ENCODE measurements at places on chromosomes 16 and 17.

DNA sequence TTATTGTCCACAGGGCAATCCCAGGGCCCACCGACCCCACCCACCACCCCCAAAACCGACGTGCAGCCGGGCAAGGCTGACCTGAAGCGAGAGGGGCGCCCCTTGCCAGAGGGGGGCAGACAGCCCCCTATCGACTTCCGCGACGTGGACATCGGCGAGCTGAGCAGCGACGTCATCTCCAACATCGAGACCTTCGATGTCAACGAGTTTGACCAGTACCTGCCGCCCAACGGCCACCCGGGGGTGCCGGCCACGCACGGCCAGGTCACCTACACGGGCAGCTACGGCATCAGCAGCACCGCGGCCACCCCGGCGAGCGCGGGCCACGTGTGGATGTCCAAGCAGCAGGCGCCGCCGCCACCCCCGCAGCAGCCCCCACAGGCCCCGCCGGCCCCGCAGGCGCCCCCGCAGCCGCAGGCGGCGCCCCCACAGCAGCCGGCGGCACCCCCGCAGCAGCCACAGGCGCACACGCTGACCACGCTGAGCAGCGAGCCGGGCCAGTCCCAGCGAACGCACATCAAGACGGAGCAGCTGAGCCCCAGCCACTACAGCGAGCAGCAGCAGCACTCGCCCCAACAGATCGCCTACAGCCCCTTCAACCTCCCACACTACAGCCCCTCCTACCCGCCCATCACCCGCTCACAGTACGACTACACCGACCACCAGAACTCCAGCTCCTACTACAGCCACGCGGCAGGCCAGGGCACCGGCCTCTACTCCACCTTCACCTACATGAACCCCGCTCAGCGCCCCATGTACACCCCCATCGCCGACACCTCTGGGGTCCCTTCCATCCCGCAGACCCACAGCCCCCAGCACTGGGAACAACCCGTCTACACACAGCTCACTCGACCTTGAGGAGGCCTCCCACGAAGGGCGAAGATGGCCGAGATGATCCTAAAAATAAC lies 3.0 kb downstream of the SOX9 start:
- H3K4me1 ChIP-seq, result peaks cover 29% of the 10 kb centered on the region
- H3K27me3 ChIP-seq, result peaks cover 12% of the 10 kb centered on the region
- peaks cover 18% of the 10 kb centered on the region for H3K36me3 ChIP-seq
- DNase-seq, result no peak

DNA sequence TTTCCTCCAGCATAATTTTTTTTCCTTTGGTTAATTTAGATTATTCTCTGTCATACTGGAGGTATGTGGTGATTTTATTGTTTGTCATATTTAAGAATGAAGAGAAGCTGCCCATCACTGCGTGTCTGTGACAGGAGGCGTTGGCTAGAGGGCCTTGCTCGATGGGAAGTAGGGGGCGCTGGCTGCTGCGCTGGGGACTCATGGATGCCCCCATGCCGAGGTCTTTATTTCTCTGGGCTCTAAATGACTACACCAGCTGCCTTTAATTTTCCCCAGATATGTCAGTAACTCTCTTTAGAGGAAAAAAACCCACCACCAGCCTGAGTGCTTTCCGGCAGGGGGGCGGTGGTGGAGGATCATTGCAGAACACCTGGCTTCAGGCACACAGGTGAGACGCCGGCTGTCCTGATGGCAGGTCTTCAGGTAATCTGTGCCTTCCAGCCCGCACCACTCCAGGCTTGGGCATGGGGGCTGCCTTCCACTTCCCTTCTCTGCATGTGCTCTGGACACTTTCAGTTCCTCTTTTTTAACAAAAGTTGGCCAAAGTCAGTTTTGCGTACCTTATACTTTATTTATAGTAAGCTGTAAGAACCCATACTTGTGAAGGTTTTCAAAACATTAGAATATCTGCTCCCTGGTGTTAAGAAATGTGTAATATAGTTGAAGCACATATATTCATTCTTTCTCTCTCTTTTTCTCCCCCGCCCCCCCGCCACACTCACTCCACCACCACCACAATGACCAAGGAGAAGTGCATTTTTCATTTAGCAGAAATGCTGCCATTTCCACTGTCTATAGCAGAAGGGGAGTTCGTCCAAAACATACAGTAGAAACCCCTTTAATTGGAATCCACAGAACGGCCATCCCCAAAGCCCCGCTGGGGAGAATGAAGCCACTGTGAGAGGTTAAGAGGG lies 192.7 kb downstream of the RPTOR start:
- no peaks in the 10 kb centered on the region for H3K27me3 ChIP-seq
- H3K36me3 ChIP-seq, result peaks cover 7% of the 10 kb centered on the region
- no peak overlapping the region for H3K4me3 ChIP-seq
- H3K4me1 ChIP-seq, result peaks cover 7% of the 10 kb centered on the region

DNA sequence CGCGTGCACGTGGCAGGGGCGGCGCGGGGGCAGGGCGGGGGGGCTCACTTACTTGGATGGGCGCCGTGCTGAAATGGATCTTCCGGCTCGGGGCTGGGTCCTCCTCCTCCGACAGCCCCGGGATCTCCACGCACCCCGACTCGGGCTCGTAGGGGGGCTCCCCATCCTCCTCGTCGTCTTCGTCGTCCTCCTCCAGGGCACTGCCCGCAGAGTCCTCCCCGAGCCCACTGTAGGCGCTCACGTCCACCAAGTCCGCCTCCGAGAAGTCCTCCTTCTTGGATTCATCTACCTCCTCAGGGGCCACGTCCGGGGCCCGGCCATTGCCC lies 1.4 kb downstream of the PPP1R9B start:
- no peaks in the 10 kb centered on the region for H3K27me3 ChIP-seq
- peaks cover 12% of the 10 kb centered on the region for H3K36me3 ChIP-seq
- peak overlapping the region; percentile 92 for H3K4me3 ChIP-seq
- H3K27ac ChIP-seq, result no peak overlapping the region
- H3K4me1 ChIP-seq, result peaks cover 27% of the 10 kb centered on the region

- no peaks in the 10 kb centered on the region for H3K36me3 ChIP-seq
- H3K4me1 ChIP-seq, result peaks cover 25% of the 10 kb centered on the region
- peak; percentile 43 for DNase-seq
- no peaks in the 10 kb centered on the region for H3K27me3 ChIP-seq
These were observed 4.4 kb downstream of the SHBG start for GRCh38 chr17:7634384-7634783.

DNA sequence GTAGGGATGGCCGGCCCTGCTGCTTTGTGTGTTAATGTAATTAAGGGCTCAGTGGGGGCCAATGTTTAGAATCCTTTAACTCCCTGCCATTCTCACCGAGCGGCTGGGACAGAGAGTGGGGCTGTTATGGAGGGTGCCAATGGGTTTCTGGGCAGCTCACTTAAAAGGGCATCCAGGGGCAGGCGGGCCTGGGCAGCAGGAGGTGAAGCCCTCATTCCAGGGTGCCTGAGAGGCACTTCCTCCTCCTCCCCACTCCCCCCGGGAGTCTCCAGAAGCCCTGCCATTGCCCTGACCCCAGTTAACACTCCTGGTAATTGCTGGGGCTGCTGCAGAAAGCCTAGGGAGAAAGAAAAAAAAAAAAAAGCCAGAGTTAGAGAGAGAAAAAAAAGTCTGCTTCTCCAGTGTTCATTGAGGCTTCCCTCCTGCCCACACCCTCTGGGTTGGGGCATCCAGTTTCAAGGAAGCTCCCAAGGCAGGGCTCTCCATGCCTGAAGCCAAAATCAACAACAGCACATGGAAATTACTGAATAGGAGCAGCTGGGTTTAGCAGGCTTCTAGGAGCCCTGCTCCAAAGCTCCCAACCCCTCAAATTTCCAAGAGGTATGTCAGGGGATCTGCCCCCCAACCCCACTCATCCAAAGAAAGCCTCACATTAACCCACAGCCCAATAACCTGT lies 28.0 kb downstream of the CUEDC1 start:
- peak overlapping the region; percentile 74 for H3K27ac ChIP-seq
- DNase-seq, result peak; percentile 69
- no peaks in the 10 kb centered on the region for H3K27me3 ChIP-seq
- H3K4me1 ChIP-seq, result peaks cover 44% of the 10 kb centered on the region
- no peak overlapping the region for H3K4me3 ChIP-seq
- peaks cover 15% of the 10 kb centered on the region for H3K36me3 ChIP-seq

GRCh38 chr17:82107341-82107860 lies 9.4 kb upstream of the FASN start:
- H3K27me3 ChIP-seq, result no peaks in the 10 kb centered on the region
- H3K27ac ChIP-seq, result no peak overlapping the region
- H3K4me1 ChIP-seq, result peaks cover 25% of the 10 kb centered on the region
- no peak overlapping the region for H3K4me3 ChIP-seq
- DNase-seq, result no peak

GRCh38 chr16:4660454-4661007 lies 32.8 kb upstream of the NUDT16L1 start:
- no peak overlapping the region for H3K27ac ChIP-seq
- no peak for DNase-seq
- peaks cover 19% of the 10 kb centered on the region for H3K36me3 ChIP-seq
- no peaks in the 10 kb centered on the region for H3K27me3 ChIP-seq
- H3K4me3 ChIP-seq, result no peak overlapping the region

DNA sequence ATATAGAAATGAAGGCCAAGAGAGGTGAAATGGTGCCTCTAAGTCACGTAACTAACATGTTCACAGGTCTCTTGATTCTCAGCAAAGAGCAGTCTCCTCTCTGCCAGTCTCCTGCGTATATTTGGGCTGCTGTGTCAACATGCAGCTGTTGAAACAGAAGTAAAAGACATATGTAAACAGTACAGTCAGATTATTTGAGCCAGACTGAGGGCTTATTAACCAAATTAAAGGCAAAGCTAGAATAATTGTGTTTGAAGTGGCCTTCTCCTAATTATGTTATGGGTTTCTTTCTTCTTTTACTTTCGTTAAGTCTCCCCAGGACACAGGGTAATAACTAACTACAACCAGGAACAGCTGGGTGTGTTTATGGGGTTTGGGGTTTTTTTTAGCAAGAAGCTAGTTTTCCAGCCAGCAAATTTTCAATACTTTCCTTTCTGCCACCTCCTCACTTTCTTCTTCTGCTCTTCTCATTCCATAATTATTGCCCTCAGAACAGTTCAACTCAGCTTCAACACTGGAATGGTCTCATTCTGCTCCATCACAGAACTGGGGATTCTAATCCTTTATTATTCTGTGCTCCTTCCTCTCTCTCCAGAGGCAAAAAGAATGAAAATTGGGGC lies 18.4 kb downstream of the G6PC1 start:
- H3K4me3 ChIP-seq, result no peak overlapping the region
- no peak overlapping the region for H3K27ac ChIP-seq
- no peak for DNase-seq
- no peaks in the 10 kb centered on the region for H3K36me3 ChIP-seq
- no peaks in the 10 kb centered on the region for H3K27me3 ChIP-seq

DNA sequence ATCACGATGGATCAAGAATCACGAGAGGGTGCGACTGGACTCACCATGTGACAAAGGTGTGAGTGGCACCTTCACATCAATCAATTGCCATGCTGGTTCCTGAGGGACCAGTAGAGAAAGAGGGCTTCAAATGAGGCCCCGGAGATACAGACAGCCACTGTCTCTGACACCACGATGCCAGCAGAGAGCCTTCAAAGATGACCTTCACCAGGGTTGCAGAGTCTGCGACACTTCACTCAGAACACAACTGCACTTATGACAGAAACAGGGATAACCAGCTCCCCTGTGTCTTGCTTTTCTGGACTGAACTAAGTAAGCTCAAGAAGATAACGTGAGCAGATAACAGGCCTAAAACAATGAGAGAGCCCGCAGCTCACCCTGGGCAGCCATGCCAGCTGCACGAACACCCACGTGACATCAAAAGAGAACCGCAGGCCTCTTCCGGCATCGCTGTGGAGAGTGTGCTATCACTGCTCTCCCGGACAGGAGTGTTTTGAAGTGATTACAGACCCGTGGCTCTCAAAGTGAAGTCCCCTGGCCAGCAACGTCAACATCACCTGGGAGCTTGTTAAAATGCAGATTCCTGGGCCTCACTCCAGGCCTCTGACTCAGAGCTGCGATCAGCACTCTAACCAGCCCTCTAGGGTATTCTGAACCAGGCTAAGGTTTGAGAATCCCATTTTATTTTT lies 36.4 kb downstream of the KLHDC4 start:
- no peak overlapping the region for H3K27ac ChIP-seq
- no peak for DNase-seq
- no peak overlapping the region for H3K4me3 ChIP-seq

DNA sequence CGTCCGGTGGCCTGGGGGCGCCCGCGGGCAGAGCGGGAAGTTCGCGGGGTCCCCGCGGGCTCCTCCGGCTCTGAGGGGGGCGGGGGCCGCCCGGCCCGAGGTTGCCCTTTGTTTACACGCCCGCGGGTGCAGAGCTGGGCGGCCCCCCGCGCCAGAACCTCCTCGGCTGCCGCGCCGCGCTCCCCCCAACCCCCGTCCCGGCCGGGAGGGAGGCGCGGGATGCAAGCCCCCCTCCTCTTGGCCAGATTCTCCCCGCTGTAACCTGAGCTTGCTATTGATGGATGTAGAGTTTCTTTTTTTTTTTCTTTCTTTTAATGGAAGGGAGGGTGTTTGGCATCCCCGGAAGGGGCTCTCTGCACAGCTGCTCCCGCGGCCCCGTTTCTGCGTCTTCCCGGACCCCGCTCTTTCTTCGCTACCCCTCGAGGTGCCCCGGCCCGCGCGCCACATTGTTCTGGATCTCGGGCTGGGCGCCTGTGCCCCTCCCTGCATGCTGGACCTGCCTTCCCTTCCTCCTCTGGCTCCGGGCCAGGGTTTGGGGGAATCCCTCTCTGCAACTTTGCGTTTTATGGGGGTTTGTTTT lies 646 bp downstream of the CBX2 start:
- H3K27ac ChIP-seq, result peak overlapping the region; percentile 93
- DNase-seq, result peak; percentile 59
- no peaks in the 10 kb centered on the region for H3K27me3 ChIP-seq
- H3K36me3 ChIP-seq, result peaks cover 48% of the 10 kb centered on the region
- peak overlapping the region; percentile 96 for H3K4me3 ChIP-seq

- no peaks in the 10 kb centered on the region for H3K27me3 ChIP-seq
- H3K27ac ChIP-seq, result no peak overlapping the region
- no peak overlapping the region for H3K4me3 ChIP-seq
- H3K4me1 ChIP-seq, result no peaks in the 10 kb centered on the region
- H3K36me3 ChIP-seq, result no peaks in the 10 kb centered on the region
- DNase-seq, result no peak
These were observed 87.8 kb downstream of the SNX29 start for GRCh38 chr16:12064291-12064690.

- no peak for DNase-seq
- H3K36me3 ChIP-seq, result peaks cover 60% of the 10 kb centered on the region
- no peak overlapping the region for H3K4me3 ChIP-seq
- no peaks in the 10 kb centered on the region for H3K27me3 ChIP-seq
- H3K4me1 ChIP-seq, result peaks cover 14% of the 10 kb centered on the region
- H3K27ac ChIP-seq, result no peak overlapping the region
These were observed 20.8 kb downstream of the GSE1 start for GRCh38 chr16:85633888-85634287.

GRCh38 chr17:79609673-79610645 lies 892 bp downstream of the RBFOX3 start:
- no peaks in the 10 kb centered on the region for H3K36me3 ChIP-seq
- H3K4me3 ChIP-seq, result no peak overlapping the region
- peaks cover 31% of the 10 kb centered on the region for H3K27me3 ChIP-seq
- H3K4me1 ChIP-seq, result no peaks in the 10 kb centered on the region

- no peak for DNase-seq
- no peak overlapping the region for H3K27ac ChIP-seq
- H3K4me1 ChIP-seq, result peaks cover 3% of the 10 kb centered on the region
- no peaks in the 10 kb centered on the region for H3K36me3 ChIP-seq
These were observed 164.7 kb downstream of the ABCA8 start for GRCh38 chr17:68790492-68790891.
